ENCODE measurements at places on chromosomes 1 and 21.

- DNase-seq = no peak
Observed at GRCh38 chr21:26165331-26165730, 5.2 kb downstream of the APP start.

DNA sequence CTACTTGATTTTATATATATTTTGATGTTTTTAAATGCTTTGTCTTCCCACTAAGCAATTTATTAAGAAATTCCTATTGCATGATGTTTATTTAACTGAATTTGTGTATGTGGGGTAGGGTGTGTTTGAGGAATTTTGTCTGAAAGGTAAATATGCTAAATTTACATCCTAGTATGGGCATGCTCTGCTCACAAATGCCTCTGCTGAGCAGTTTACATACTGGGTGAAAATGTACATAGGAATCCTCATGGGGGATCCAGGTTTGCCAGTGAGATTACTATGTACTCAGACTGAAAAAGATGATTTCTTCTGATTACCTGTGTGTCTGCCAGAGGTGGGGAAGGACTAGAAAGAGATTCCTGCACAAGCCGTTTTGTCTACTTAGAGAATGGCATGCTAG lies 126.6 kb downstream of the DISP1 start:
- no peak for DNase-seq

DNA sequence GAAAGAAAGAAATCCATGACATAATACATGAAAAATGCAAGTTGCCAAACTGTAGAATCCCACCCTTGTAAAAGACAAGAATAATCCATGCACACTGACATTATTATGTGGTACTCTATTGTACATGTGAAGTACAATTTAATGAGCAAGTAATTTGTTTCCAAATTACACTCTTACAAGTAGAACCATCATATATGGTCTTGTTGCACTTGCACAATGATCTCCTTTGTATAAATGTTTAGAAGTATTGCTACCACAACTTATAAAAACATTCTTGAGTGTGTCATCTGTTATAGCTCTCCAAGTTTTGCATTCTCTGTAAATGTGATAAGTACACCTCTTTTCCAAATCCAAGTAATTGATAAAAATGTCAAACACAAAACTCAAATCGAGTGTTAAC lies 29.1 kb upstream of the ZNF281 start:
- DNase-seq = peak; percentile 23

DNA sequence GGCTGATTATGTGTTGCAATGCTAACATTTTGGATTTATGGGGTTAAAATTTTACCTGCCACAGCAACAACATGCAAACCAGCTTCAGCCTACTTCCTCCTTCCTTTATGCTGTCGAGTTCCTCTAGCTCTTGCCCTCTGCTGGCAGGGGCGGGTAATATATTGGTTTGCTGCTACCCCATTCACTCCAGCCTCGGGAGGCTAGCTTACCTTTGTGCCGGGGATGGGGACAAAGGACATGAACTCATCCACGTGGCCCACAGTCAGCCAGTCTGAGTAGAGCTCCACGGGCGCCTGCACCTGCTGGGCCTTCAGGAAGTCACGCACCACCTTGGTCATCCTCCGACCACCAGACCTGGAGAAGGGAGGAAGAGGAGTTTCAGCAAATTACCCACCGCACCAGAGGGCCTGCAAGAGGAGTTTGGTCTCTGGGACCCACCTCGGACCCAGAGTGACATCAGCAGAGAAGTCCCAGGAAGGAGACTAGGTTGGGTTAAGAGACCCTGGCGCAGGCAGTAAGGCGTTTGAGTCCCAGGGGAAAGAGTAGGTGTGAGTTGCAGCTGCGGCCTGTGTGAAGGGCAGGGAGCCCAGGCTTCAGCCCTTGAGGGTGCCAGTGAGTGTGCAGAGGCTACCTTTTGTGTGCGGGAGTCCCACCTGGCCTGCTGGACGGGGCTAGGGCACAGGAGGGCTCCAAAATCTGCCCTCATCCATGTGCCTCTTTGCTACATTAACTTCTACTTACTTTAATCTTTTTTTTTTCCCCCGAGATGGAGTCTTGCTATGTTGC lies 21.8 kb upstream of the SDHB start:
- peak; percentile 31 for DNase-seq

- no peak for DNase-seq
Observed at GRCh38 chr1:204945565-204945977, 74.9 kb downstream of the NFASC start.

DNA sequence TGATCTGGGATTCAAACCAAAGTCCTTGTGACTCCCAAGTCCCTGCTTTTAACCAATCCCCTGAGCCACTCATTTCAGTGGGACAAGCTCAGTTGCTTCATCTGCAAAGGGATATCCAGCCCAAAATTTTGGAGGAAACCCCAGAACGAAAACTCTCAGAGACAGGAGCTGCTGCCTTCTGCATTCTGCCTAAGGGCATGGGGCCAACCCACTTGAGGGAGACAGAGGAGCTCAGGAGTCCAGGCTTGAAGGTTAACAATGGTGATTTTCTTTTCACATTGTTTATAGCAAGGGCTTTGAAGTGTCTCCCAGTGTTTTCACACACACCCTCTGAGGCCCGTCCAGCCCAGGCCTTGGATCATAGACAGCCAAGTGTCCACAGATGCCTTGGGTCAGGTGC lies 148.1 kb upstream of the CTTNBP2NL start:
- no peak for DNase-seq

GRCh38 chr21:44354001-44354405 lies 582 bp downstream of the TRPM2 start:
- DNase-seq = no peak

DNA sequence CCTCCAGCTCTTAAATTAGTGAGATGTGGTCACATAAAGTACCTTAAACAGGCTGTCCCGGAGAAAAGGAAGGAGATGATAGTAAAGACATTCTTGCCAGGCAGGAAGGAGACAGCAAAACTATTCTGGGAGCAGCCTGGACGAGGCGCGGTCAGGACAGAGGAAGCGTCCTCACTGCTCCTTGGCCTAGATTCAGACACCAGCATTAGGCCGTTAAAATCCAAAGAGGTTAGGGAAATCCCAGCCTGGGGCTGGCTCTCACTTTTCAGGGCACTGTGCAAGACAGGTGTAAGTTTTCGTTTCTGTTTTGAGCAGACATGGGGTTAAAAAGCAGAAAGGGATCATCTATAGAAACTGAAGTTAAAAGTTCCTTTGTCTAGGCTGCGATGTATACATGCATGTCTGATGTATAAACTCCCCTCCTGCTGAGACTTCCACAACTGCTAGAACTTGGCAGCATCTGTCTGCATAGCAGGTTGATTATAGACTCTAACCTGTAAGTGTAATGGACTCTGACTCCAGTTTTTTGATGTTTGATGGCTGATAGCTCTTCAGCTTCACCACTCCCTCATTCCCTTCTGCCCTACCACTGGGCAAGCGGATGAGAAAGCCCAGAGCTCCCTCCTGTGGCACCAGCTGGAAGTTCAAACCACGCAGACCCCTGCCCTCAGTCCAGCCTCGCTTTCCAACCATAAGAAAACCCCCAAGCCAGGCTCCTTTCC lies 21.5 kb downstream of the STPG1 start:
- DNase-seq = peak; percentile 67

DNA sequence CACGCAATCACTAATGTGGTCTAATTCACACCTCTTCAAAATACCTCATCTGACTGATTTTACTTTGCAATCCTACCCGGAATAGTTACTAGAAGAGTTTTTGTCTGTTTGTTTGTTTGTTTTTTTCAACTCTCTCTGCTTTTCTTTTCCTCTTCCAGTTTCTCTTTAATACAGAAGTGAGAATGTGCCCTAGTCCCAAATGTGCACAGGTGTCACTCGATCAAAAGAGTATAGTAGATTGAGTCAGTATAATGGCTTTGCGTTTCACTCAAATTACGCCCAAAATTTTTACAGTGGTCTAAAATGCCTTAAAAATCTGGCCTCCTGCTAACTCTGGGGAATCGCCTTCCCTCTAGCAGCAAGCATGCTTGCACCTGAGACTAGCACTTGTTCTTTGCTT lies 1536.8 kb downstream of the KCNT2 start:
- DNase-seq = no peak

- DNase-seq = no peak
Observed at GRCh38 chr1:52665006-52665941, 32.3 kb downstream of the SHISAL2A start.

GRCh38 chr1:61120246-61120840 lies 38.0 kb downstream of the NFIA start:
- no peak for DNase-seq

- DNase-seq = no peak
Observed at GRCh38 chr1:97942161-97943123, 21.6 kb upstream of the DPYD start.

DNA sequence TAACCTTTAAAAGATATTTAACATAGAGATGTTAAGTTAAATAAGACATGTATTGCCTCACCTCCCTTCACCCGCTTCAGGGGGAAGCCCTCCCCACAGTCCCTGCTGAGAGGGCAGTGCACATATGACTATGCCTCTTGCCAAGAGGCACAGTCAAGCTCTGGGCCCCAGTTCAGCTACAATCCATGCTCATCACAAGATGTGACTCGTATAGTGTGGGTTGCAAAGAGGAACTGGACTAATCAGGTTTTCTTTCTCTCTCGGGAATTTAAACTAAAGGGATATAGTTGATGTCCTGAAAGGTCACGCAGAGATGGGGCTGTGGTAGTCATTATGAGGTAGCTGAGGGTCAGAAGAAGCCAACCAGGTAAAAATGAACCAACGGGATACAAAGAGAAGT lies 35.6 kb downstream of the LYST start:
- peak; percentile 34 for DNase-seq

GRCh38 chr1:45622524-45623394 lies 1.1 kb downstream of the CCDC17 start:
- DNase-seq = no peak

DNA sequence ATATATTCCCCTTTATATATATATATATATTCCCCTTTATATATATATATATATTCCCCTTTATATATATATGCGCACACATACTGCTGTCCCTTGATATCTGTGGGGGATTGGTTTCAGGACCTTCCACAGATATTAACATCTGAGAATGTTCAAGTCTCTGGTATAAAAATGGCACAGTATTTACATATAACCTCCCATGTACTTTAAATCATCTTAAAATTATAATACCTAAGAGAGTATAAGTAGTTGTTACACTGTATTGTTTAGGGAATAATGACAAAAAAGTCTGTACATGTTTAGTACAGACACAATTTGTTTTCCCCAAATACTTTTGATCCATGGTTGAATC lies 45.8 kb downstream of the NR5A2 start:
- DNase-seq = no peak

GRCh38 chr1:218351391-218352074 lies 6.4 kb downstream of the TGFB2 start:
- DNase-seq = peak; percentile 86

DNA sequence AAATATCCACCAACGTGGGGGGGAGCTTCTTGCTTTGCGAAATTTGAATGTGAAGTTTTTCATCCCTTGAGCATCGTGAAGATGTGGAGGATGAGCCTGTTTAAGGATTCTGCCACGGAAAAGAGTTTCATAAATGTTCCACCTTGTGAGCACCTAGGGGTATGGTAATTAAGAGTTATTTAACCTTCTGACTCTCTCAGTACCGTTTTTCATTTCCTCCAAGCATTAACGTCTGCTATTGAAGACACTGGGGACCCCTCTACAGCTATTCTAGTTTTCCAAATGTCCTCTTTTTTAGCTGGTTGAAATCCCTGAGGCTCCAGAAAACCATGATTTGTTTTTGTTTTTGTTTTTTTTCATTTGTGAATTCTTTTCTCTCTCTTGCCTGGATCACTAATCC lies 79.1 kb upstream of the GALNT2 start:
- no peak for DNase-seq

GRCh38 chr1:34379911-34380310 lies 203.2 kb downstream of the C1orf94 start:
- DNase-seq = no peak

DNA sequence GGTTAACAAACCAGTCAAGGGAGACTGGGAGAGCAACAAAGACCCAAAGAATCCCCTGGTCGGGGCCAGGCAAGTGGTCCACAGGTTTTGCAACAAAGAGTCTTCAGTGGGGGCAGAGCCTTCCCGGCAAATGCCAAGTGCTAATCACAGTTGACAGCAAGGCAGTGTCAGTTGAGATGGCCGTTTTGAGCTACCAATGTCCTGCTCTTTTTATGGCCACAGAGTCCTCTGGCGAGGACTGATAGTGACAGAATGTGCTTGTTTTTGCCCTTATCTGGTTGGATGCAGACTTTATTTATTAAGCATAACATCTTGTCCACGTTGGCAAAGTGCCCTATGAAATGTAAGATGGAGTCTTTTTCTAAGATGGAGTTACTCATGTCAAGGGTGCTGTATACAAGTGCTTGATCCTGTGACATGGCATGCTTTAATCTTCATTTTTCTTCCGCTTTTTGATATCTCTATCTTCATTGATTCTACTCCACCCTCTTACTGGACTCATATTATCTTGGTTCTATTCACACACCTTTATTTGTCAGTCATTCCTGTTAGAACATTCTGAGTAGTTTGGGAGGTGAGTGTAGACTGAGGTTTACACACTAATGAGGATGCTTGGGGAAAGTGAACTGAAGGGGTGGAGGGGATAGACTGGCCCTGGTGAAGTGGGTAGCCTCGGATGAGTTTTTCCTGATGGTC lies 51.8 kb downstream of the KCNK1 start:
- no peak for DNase-seq

GRCh38 chr21:15763359-15763758 lies 33.6 kb downstream of the USP25 start:
- DNase-seq = no peak

- no peak for DNase-seq
Observed at GRCh38 chr1:87686136-87686495, 357.4 kb downstream of the LMO4 start.

DNA sequence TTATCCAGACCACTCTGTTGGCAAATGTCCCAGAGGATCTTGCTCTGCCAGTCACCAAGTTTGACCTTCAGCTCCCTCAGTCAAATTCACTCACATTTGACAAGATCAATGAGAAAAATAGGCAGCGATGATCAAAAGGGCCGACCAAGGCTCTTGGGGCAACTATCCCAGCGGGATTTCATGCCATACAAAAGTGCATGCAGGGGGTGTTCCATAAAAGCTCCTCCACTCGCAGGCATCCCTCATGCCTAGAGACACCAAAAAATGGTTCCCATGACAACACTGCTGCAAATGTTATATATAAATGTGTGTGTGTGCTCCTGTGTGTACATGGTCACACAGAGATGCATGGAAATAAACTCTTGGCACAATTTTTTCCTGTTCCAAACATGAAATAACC lies 16.2 kb upstream of the EIF4G3 start:
- no peak for DNase-seq

DNA sequence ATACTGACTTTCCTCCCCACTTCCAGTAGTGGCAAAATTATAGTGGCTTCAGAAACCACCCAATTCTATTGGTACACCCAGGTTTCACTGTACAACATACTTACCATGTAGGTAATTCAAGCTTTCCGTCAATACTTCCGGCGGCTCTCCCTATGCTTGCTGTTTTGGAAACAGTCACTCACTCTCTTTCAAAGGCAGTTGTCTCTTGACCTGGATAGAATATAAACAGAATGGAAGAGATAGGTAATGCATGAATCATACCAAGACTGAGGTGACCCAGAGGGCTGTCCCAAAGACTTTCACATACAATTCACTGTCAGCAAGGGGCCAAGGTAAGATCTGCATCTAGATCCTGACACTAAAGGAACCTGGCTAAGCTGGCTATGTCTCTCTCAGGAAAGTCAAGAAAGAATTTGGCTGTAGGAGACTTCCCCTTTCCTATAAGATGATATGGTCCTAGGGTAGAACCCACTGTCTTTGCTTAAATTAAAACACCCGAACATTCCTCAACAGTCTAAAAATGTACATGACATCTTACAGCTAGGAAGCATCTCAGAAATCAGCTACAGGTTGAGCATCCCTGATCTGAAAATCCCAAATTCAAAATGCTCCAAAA lies 59.6 kb downstream of the LUZP1 start:
- no peak for DNase-seq

Data from fibroblast of pulmonary artery (primary cell).